ENCODE measurements at places on chromosomes 6 and 20.
A peak's percentile ranks its signal among the peaks of the same experiment; 100 is the strongest.

GRCh38 chr6:9139746-9140145 is 704.4 kb upstream of the SLC35B3 start:
- H3K4me1 ChIP-seq, result no peaks in the 10 kb centered on the region
- H3K27ac ChIP-seq, result no peak overlapping the region
- H3K27me3 ChIP-seq, result no peaks in the 10 kb centered on the region
- H3K4me3 ChIP-seq, result no peak overlapping the region
- H3K36me3 ChIP-seq, result no peaks in the 10 kb centered on the region
- DNase-seq, result no peak

- no peaks in the 10 kb centered on the region for H3K27me3 ChIP-seq
Measured at GRCh38 chr20:31676609-31676989, 38.9 kb downstream of the COX4I2 start.

- H3K27me3 ChIP-seq, result peaks cover 4% of the 10 kb centered on the region
- DNase-seq, result no peak
- H3K4me3 ChIP-seq, result no peak overlapping the region
- no peaks in the 10 kb centered on the region for H3K36me3 ChIP-seq
Measured at GRCh38 chr6:12343440-12344162, 53.4 kb downstream of the EDN1 start.

DNA sequence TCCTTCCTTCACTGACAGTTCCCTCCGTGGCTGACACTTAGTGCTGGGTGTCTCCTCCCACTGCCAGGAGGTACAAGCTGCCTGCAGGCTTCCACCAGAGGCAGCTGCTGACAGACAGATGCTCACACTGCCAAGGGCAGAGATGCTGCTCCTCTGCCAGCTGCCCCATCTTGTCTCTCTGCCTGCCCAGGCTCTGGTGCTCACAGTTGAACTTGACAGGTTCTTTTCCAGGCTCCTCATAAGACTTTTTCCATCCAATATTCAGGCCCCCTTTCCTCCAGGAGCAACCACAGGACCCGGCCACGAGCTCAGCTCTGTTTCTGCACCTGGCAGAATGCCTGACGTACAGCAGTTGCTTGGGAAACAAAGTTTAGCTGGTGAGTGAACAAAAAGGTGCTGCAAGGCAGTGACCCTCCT is 79.8 kb downstream of the PSMB1 start:
- H3K27me3 ChIP-seq, result no peaks in the 10 kb centered on the region
- no peak for DNase-seq
- no peak overlapping the region for H3K27ac ChIP-seq
- no peaks in the 10 kb centered on the region for H3K36me3 ChIP-seq

DNA sequence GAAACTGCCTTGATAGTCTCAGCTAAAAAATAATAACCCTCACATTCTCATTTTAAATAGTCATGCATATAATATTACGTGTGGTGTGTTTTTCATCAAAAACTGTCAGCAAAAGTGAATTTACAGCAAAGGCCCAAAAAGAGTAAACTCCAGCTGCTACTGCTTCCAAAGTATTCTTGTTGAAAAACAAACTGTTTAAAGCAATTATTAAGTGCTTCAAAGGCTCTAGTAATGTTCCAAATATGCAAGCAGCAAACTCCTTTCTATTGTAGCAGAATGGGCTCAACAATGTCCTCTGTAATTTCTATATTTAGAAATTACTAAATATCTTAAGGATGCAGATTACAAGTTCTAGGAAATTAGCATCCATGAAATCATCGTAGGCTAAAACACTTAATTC is 280.0 kb upstream of the TBX18 start:
- no peaks in the 10 kb centered on the region for H3K36me3 ChIP-seq
- no peak overlapping the region for H3K4me3 ChIP-seq
- no peak for DNase-seq
- no peaks in the 10 kb centered on the region for H3K27me3 ChIP-seq
- no peak overlapping the region for H3K27ac ChIP-seq

GRCh38 chr20:19768325-19768842 is 10.3 kb downstream of the RIN2 start:
- H3K27ac ChIP-seq, result no peak overlapping the region
- no peak overlapping the region for H3K4me3 ChIP-seq
- no peak for DNase-seq
- H3K36me3 ChIP-seq, result no peaks in the 10 kb centered on the region
- peaks cover 26% of the 10 kb centered on the region for H3K4me1 ChIP-seq
- no peaks in the 10 kb centered on the region for H3K27me3 ChIP-seq

DNA sequence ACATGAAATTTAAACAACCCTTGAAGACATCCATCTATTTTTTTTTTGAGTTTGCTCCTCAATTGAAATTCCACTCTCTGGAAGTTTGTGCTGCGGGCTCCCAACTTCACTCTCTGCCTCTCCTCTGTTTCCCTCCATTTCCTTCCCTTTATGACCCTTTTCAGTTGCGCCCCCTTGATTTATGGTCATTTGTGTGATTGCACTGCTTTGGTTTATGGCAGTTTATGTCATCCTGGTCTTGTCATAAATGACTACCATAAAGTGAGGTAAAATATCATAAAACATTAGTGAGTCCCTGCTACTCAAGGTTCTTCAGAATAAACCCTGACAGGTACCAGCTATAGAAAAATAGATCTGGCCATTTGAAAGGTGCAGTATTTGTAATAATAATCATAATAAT is 348.3 kb upstream of the ZFP64 start:
- no peaks in the 10 kb centered on the region for H3K4me1 ChIP-seq
- H3K36me3 ChIP-seq, result no peaks in the 10 kb centered on the region
- DNase-seq, result no peak
- H3K27me3 ChIP-seq, result no peaks in the 10 kb centered on the region

- H3K27ac ChIP-seq, result no peak overlapping the region
- DNase-seq, result peak; percentile 11
- H3K4me1 ChIP-seq, result peaks cover 21% of the 10 kb centered on the region
- H3K36me3 ChIP-seq, result no peaks in the 10 kb centered on the region
Measured at GRCh38 chr20:60139663-60140446, 181.6 kb downstream of the CDH26 start.

GRCh38 chr6:70864401-70864800 is 92.5 kb downstream of the B3GAT2 start:
- no peaks in the 10 kb centered on the region for H3K4me1 ChIP-seq
- no peaks in the 10 kb centered on the region for H3K27me3 ChIP-seq
- no peak overlapping the region for H3K4me3 ChIP-seq
- H3K27ac ChIP-seq, result no peak overlapping the region
- DNase-seq, result no peak
- peaks cover 12% of the 10 kb centered on the region for H3K36me3 ChIP-seq
